ENCODE measurements at places on chromosomes 4 and X. TPM values are rescaled to one million over a fixed set of nuclear protein-coding genes. Genes with fewer than 3 reads are reported as not detected.

Gene FAM184B
- not detected for total RNA-seq

- DNase-seq, result no peak
Measured at GRCh38 chrX:6678313-6678712, 143.4 kb upstream of the VCX3A start.

DNA sequence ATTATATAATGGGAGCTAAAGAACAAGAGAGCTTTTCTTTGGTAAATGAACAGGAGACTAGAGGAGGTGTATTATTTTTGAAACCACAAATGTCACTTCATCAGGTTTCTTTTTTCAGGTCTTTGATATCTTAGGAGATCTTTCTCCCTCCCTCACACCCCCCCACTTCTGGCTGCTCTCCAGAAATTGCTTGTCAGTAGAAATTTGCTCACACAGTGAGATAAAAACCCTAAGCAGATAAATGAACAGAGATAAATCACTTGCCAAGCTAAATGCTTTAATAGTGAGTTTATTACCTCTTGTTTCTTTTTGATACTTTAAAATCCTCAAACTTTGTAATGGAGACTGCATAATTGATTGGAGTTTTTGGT lies 421.2 kb upstream of the TENM3 start:
- DNase-seq, result no peak

DNA sequence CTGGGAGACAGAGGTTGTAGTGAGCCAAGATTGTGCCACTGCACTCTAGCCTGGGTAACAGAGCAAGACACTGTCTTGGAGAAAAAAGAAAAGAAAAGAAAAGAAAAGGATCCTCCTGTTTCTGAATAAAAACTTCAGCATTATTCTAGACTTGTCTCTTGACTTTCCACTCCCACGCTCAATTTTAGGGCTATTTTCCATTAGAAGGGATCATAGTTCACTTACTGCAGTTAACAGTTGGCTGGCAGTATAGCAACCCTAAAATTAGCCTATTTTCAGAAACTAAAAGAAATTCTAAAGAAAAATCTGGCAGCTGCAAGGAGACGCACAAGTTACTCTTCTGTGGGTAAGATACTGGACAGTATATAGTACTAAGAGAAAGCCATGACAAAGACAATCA lies 28.1 kb downstream of the THOC2 start:
- no peak for DNase-seq

- DNase-seq, result no peak
Measured at GRCh38 chr4:81135501-81135900, 79.5 kb downstream of the PRKG2 start.

Gene CNGA1
- not detected for total RNA-seq

DNA sequence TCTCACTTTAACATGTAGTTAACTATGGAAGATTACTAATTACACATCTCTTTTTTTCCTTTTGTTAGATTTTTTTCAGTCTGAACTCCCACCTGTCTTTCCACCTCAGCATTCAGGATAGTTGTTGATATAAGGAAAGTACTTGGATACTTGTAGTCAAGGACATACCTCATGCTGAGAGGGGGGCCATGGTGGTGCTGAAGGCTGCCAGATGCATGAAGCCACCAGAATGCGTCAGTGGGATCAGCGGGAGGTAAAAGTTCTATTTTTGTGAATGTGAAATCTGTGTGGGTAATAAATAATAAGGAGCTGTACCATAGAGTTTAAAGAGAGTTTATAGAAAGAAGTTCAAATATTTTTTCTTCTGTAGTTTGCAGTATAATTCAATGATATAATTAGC lies 13.1 kb upstream of the NDST4 start:
- DNase-seq, result no peak

DNA sequence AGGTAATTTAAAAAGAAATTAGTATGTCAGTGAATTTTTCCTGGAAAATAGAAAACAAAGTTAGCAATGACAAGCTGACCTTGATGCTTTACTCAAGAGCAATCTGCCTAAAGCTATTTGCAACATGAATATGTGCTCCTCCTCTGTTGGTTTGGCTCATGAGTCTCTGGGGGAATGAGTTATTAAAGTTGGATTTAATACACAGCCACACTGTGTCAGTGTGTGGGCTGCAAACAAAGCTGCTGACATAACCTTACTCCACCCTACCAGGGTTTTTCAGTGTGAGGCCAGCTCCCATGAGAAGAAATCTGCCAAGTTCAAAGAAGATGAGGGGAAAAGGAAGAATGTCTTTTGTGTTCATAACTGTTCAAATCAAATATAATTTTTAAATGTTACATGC lies 280.5 kb downstream of the TLL1 start:
- no peak for DNase-seq

DNA sequence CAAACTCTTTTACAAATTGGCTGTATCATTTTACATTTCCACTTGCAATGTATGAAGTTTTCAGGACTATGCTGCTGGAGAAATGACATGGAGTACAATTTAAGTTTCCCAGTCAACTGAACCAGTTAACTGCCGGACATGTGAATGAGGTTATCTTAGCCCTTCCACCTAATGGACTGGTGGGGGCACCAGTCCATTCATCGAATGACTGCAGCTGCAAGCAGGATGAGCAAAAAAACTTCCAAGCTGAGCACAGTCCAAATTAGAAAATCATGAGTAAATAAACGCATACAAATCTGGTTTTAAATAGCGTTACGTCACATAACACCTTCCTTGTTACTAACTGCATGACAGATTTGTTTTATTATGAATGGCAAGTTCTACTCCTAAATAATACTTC lies 1131.5 kb downstream of the PCDH18 start:
- no peak for DNase-seq

GRCh38 chr4:73919691-73920090 lies 50.5 kb downstream of the CXCL1 start:
- no peak for DNase-seq

Gene POF1B
- not detected for total RNA-seq

DNA sequence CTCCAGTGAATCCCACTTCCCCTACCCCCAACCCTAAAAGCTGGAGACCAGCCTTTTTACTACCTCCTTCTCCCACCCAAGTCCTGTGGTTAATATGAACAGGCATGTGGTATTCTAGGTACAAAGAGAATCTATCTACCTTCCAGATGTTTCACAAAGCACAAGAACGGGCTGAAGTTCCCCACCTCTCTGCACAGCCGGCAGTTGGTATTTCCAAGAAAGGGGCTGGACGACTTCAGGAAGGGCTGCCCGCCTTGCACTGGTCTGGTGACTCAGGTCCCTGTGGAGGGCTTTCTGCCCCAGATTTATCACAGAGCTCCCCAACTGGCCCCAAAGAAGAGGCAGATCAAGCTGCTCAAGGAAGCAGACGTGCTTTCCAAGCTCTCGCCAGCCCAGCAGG lies 4.5 kb downstream of the FAM47E start:
- DNase-seq, result no peak

GRCh38 chr4:29852537-29852936 lies 867.6 kb upstream of the PCDH7 start:
- no peak for DNase-seq

DNA sequence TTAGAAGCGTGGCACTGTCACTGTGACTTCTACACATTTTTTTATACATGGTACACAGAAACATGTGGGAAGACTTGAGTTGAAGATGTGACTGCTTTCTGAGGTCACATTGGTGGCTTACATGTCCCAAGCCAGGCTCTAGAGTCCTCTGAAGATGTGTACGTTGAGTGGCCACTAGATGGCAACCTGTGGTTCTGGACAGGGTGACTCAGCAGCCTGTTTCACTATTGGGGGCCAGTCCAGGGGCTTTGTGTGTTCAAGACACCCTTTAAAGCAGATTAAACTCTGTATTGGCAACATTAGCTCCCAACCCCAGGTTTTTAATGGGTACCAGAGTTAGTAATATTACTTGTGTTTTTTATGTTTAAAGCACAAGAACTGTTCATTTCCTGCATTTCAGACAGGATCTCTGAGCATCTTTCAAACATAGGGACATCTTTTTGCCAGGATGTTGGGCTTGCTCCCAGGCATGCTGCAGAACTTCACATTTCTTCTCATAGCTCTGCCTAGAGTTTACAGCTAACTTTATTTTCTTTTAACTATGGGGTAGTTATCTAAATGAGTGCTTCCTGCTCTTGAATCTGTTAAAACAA lies 53.0 kb downstream of the DCUN1D4 start:
- DNase-seq, result peak; percentile 69

GRCh38 chr4:104490096-104490769 lies 4.5 kb downstream of the CXXC4 start:
- DNase-seq, result no peak

DNA sequence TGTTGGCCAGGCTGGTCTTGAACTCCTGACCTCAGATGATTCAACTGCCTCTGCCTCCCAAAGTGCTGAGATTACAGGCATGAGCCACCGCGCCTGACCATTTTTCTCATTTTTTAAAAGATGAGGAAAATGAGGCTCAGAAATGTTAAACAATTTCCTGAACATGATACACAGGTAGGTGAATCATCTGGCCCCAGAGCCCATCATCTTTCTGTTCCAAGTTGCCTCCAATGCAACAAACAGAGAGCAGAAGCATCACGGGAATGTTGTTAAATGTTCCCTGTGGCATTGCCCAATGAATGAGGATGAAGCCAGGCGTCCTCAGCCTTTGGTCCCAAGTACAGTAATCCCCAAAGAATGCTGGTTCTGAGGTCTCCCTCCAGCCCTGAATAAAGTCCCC lies 31.3 kb upstream of the ANXA5 start:
- DNase-seq, result no peak

Gene RRH
- not detected for total RNA-seq

Gene SHROOM4
- total RNA-seq, result not detected

- DNase-seq, result no peak
Measured at GRCh38 chr4:88870428-88870827, 172.8 kb upstream of the NAP1L5 start.

DNA sequence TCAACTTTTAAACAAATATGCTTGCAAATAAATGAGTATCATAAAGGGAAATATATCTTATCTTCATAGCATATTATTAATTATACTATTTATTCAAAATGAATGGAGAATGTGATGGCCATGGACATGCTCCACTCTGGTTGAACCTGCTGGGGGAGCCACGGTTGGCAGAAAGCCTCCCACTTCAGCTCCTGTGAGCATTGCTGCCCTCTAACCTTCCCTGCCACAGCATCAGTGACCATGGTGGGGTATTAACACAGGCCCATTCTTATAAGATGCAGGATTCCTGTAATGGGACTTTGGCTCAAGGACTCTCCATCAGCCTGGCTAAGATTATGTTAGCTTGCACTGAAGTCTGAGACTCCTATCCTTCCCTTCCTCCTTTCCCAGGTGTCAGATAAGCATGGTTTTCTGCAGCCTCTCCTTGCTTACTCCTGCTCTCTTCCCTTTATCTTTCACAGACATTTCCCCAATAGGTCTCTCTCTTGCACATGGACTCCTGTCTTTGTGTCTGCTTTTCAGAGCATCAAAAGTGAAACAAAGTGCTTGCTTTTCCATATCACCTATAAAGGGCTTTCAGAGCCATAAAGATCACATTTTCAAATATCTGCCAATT lies 4.9 kb upstream of the ABRAXAS1 start:
- no peak for DNase-seq

DNA sequence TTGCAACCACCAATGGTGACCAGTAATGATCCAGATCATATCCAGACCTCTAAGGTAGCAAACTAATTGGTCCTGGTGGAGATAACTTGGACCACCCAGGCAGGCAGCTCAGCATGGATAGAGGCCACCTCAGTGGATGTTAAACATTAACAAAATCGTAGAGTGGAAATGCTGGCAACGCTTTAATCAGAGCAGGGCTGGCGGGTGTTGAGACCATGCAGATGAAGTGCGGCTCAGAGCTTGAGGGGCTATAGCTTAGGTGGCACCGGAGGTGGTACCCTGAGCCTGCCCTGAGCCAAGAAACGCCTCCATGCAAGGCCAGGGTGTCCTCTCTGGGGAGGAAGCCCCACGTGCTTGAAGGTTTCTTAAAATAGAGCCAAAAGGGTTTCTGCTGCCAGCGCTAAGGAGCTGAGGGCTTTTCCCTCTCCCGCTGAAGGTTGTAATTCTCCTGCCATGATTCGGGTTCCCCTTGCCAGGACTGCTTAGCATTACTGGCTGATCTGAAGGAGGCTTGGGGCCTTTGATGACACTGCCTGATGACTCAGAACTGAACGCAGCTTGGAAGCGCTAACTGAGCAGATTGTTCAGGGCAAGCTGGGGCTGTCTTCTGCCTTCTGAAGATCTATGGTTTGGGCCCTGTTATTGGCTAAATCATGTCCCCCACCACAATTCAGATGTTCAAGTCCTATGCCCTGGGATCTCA lies 177.8 kb upstream of the ATP6AP2 start:
- DNase-seq, result no peak

- DNase-seq, result no peak
Measured at GRCh38 chr4:107993969-107994368, 4.3 kb downstream of the HADH start.
